GF-D8 (cell line): ENCODE measurements at places on chromosomes 16 and 17.

- DNase-seq, result peak; percentile 37
Measured at GRCh38 chr17:78497115-78497540, 80.1 kb downstream of the DNAH17 start.

DNA sequence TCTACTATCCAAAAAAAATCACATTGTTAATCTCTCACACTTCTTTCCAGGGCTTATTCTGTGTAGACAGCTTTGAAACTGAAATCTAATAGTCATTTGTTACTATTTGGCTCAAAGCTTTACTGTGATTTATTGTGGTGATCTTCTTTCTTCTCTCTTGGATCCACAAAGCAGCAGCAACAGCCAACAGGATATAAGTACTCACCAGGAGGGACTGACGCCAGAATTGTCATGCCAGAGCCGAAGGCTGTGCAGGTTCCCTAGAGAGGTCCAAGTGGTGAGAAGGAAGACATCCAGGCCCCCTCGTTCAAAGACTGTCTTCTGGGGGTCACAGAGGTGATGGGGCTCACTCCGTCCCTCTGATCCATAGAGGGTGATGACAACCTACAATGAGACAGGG is 33.3 kb downstream of the PKD1L3 start:
- no peak for DNase-seq

- DNase-seq, result no peak
Measured at GRCh38 chr17:73359352-73359751, 47.6 kb upstream of the CDC42EP4 start.

- DNase-seq, result no peak
Measured at GRCh38 chr16:11401161-11402050, 56.1 kb downstream of the RMI2 start.

DNA sequence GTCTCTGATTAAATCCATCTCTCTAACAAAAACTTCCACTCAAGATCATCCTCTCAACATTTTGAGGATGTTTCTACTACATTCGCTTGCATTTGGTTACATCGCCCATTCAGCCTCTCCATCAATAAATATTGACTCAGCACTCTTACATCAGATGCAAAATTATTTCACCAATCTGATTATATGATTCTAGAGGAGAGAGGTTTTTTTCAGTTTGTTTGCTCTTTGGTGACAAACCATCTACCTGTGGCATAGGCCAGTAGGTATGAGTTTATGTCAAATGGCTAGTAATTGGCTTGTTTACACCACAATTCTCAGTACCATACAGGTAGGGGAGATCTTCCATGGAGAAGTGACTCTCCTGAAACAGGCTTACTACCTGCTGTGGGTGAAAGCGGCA is 52.3 kb downstream of the TOX3 start:
- no peak for DNase-seq

DNA sequence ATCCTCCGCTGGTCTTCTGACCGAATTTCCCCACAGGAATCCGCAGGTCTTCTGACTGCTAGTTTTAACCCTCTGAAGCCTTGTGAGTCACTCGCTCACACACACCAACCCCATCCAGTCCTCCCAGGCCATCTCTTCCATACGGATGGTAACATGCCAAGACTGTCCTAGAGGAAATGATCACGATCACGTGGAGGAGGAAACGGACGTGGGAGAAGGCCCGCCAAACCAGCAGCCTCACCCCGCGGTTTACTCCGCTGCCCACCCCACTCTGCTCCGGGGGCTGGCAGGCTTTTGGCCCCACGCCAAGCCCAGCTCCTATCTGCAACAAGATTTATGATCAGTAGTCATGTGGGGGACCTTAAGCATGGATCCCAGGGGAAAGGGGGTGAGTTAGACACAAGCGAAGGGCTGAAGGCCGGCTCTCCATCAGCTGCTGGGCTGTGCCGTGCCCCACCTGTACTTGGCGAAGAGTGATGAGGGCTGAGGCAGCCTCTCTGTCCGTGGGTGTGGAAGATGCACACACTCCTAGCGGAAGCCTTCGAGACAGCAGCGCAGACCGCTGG is 1.5 kb upstream of the FAAP100 start:
- peak; percentile 39 for DNase-seq

DNA sequence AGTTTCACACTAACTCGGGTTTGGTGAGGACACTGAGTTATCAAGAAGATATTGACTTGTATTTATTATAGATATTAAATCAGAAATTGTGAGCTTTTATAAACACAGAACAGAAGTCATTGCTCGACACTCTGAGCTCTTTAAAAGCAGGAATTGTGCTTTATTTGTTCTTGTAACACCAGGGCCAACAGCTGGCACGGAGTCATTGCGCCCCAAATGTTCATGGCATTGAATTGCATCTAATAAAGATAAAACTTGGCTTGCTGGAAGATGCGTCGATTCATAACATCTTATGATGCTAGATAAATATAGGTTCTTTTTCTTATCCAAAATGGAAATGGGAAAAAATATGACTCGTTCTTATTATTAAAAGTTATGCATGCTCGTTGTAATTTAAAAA is 11.8 kb upstream of the MLYCD start:
- no peak for DNase-seq

DNA sequence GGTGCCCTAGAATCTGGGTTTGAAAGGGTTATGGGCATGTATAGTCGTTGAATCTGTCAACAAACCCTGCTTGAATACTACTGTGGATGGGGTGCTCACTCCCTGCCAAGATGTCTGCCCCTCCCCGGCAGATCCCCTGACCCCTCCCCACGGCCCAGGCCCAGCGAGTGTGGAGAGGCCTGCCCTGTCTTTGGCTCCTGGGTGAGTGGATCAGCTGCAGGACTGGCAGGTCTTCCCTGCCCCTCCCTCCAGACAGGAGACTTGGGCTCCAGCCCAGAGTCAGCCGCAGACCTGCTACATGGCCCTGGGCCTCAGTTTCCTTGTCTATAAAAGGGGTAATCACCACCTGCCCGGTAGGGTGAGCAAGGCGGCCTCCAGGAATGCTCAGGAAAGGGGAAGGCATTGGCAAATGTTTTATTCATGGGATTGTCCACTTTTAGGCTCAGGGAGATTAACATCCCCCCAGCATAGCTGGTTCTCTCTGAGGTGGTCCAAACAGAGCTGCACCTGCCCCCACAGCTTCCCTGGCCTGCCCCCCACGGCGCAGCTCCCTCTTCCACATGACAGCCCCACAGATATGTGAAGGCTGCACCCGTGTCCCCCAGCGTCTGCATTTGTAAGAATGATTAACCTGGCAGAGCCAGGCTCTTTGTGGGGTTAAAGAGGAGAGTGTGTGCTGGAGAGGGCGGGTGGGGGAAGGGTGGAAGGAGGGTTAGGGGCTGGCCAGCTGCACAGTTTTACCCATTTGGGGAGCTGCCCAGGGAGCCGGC is 18.5 kb upstream of the SPNS2 start:
- DNase-seq, result no peak

DNA sequence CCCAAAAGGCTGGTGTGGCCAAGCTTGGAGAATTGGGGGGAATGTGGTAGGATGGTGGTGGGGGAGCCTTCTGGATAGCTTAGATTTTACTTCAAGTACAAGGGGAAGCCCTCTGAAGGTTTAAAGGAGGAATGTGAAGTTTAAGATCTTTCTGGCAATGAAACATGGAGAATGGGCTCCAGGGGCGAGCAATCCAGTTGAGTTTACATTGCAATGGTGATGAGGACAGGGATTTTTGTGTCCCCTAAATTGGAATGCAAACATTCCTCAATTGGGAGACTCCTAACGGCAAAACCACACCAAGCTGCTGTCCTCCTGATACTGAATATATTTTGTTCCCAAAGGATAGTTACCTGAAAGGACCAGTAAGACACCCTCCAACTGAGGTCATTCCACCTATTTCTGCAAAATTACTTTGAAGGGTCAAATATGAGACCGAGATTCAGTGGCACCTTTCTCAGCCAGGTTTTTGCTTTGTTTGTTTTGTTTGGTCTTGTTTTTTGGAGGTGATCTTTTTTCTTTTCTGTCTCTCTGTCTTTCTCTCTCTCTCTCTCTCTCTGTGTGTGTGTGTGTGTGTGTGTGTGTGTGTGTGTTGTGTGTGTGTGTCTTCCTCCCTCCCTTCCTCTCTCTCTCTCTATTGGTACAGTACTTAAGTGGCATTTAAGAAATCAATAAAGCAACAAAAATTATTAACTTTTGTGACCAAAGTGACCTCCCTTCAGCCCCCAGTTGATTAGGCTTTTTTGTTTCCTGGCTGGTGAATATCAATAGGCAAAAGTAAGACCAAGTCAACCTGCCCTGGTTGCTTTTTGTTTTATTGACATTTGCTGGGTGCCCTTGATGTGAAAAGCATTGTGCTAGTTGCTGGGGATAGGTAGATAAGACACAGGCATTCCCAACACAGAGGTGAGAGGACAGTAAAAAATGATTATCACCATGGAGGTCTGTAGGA is 16.4 kb upstream of the TAT start:
- DNase-seq, result no peak

GRCh38 chr16:27676839-27677238 is 126.9 kb downstream of the KATNIP start:
- DNase-seq, result no peak

- peak; percentile 3 for DNase-seq
Measured at GRCh38 chr17:29292071-29292991, 1.6 kb downstream of the NUFIP2 start.

- DNase-seq, result no peak
Measured at GRCh38 chr16:48959204-48959603, 322.4 kb downstream of the CBLN1 start.

DNA sequence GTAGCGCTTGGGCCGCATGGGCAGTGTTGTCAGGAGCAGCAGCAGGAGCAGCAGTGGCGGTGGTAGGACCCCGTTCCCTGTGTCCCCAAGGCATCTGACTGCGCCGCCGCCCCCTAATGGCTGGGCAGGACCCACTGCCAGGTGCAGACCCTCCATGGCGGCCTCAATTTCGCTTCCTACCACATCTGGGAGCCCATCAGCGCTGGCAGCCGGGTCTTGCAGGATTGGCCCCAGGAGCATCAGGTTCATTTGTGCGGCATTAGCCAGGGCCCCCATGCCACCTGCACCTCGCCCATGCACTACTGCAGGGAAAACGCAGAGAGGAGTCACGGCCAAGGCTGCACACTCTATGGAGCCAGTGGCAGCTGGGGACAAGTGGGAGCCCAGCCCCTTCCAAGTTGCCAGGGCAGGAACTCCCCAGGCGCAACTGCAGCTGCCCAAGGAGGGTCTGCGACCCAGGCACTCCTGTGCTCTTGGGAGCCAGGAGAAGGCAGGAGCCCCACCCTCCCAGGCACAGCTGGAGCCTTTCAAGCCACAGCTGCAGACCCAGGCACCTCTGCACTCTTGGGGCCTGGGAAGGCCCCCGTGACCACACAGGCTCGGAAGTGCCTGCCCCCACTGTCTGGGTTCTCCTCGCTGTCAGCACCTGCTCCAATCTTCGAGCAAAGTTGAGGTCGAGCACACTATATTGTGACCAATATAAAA is 594.2 kb downstream of the KCNJ18 start:
- no peak for DNase-seq

DNA sequence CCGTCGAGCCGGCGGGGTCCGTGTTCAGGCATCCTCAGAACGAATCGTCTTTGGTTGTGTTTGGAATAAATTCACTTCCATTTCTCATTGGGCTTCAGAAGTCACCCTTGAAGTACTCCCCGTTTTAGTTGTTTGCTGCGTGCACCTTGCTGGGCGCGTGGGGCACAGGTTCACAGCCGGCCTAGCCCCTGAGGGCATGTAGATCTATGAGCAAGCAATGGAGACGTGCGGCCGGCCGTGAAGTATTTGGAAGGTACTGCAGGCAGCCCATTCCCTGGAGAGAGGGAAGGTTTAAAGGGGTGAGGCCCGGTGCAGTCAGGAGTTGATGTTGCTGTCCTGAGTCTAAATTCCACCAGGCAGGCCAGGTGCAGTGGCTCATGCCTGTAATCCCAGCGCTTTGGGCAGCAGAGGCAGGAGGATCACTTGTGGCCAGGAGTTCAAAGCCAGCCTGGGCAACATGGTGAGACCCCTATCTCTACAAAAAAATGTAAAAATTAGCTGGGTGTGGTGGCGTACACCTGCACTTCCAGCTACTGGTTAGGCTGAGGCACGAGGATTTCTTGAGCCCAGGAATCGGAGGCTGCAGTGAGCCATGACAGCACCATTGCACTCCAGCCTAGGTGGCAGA is 714 bp downstream of the ACSF3 start:
- DNase-seq, result no peak

- peak; percentile 30 for DNase-seq
Measured at GRCh38 chr16:29290631-29291247, 115.8 kb downstream of the NPIPB11 start.

DNA sequence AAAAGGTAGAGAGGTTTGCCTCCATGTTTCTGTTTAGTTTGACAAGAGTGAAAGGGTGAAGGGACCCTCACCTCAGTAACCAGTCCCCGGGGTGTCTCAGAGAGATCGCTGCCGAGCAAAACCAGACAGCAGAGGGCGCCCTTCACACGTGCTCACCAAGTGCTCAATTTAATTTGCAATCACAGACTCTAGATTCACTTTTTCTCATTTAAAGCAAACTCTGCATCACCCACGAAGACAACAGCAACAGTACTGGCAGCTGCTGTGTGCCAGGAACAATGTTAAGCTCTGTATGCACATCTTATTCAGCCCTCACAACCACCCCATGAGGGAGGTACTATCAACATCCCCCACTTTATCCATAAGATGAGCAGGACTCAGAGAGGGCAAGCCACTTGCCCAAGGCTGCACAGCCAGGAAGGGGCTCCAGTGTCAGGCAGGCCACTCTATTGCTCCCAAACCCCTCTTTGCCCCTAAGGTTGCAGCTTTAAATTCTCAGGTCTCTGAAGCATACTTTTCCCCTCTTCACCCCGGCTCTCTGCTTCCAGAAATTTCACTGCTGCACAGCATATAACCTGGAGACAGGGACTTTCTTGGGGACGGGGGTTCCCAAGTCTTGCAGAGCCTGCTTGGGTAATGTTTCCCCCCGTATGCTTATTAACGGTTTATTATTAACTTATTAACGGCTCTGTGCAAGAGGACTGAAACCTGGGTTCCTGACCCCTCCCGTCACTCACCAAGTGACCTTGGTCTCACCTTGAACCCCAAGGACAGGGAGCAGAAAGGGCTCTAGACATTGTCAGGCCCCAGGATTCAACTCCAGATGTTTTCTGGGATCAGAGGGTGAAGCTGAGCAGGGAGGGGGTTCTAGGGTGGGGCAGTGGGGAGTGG is 70.9 kb downstream of the CNGB1 start:
- DNase-seq, result peak; percentile 9

DNA sequence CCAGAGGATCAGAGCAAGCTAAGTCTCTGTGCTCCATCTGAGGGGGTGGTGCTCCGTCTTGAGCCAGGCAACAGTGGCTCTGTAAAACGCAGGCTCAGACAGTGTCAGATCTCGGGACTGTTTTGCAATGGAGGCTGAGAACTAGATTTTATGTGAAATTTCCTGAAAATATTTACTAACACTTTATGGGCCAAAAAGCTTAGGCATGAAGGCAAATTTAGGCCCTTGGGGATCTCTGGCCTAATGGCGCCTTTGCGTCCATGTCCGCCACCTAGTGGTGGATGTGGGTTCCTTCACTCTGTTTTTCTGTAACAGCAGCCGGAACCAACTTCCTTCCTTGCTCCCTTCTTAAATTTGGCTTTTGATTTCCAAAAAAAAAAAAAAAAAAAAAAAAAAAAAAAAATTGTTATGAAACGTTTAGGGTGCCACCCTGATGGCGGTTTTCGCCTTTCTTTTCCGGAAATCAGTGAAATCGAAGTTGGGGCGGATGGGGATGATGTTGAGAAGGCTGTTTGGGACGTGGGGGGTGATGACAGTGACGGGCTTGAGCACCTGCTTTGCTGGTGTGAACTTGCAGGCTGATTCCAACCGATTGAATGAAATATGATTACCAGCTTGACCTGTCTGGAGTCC is 14.0 kb upstream of the ELAC2 start:
- DNase-seq, result no peak
